ENCODE measurements at places on chromosomes 13 and 19. TPM values are rescaled to one million over a fixed set of nuclear protein-coding genes. Genes with fewer than 3 reads are reported as not detected.

GRCh38 chr13:32063619-32064233 is 32.2 kb downstream of the FRY start:
- no peak for DNase-seq

- DNase-seq, result no peak
Measured at GRCh38 chr19:45793876-45794275, 1.2 kb upstream of the DMWD start.

GRCh38 chr13:33634546-33634982 is 183.4 kb upstream of the RFC3 start:
- DNase-seq, result no peak

GRCh38 chr13:85661675-85662074 is 137.5 kb downstream of the SLITRK6 start:
- no peak for DNase-seq

- DNase-seq, result no peak
Measured at GRCh38 chr13:21671620-21672286, 880 bp downstream of the FGF9 start.

OR7A5 gene
- not detected for total RNA-seq

RABAC1 gene
- 265 TPM for total RNA-seq
